ENCODE measurements at places on chromosomes 16 and 17.

GRCh38 chr17:50665838-50666237 is 31.2 kb downstream of the ABCC3 start:
- no peak for DNase-seq

- no peak for DNase-seq
Observed at GRCh38 chr17:59299400-59300092, 31.9 kb upstream of the YPEL2 start.

DNA sequence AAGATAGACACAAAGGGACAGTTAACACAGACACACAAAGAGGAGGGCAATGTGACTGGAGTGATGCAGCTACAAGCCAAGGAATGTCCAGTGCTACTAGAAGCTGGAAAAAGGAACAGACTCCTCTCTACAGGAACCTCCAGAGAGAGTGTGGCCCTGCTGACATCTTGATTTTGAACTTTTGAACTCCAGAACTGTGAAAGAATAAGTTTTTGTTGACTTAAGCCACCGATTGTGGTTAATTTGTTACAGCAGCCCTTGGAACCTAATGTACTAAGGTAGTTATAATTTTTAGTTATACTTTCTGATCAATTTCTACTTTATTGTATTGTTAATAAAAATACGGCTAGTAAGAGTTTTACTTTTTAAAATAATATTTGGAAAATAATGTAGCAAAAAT is 129.1 kb downstream of the MYO1D start:
- no peak for DNase-seq

DNA sequence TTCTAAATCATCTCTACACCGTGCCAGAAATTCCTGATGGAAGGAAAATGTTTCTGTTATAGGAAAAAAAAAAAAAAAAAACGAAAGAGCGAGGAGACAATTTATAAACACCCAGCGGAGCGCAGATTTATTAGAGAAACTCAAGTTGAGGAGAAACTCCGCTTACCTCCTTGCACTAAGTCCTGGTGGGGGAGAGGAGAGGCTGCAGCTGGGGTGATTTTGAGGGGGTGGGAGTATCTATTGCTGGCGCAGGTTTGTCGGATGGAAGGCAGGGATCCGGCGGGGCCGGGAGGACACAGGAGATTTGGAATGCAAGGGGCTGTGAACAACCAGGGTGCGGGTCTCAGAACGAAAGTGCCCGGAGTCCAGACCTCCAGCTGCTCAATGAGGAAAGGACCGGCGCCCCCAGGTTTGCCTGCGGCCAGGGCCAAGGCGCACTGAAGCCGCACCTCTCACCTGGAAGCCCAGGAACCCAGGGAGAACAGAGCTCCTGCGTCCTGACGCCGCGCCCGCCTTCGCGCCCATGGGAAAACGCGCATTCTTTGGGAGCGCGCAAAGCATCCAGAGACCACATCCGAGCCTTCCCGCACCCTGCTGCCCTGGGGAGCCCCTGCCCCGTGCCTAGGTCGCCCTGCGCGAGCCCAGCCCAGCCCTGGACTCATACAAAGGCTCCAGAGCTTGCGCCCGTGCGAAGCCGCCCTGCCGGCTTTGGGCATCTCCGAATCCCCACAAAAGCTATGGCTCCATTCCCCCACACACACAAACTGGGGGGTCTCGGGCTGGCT is 2.6 kb upstream of the HOXB8 start:
- no peak for DNase-seq

GRCh38 chr17:76940295-76940694 is 72.1 kb downstream of the MGAT5B start:
- no peak for DNase-seq

DNA sequence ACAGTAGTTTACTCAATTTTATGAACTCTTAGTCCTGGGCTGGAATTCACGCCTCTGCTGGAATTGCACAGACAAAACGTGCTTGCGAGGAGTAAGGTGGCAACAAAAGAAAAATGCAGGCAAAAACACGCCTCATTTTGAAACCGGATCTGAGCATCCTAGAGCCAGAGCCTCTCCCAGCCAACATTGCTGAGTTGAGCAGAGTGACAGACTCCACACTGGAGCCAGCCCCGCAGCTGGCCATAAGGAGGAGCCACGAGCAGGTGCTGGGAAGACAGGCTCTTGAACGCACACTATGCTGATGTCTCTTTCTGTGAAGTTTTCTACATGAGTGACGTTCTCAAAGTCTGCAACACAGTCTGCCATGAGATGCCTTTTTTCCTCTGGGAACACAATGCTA is 14.6 kb upstream of the HSBP1 start:
- DNase-seq: no peak

DNA sequence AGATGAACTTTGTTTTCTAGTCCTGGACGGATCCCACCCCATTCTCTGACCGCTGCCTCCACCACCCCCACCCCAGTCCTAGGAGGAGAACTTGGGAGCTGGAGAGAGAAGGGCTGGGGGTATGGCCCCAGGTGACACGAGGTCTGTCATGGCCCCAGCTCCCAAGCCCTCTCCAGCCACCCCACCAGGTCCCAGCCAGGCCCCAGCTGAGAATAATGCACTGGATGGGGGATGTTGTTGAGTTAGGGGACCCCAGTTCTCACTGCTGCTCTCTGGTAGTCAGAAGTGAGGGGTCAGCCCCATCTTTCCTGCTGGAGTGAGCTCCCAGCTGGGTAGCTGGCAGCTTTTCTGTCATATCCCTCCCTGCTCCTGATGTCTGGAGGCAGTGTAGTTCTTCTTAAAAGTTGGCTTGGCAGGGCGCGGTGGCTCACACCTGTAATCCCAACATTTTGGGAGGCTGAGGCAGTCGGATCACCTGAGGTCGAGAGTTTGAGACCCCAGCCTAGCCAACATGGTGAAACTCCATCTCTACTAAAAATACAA is 4.6 kb upstream of the COL1A1 start:
- DNase-seq: no peak

GRCh38 chr17:47736501-47737495 is 3.8 kb downstream of the TBX21 start:
- DNase-seq: no peak

- DNase-seq: no peak
Observed at GRCh38 chr16:66365651-66366050, 840 bp upstream of the CDH5 start.

DNA sequence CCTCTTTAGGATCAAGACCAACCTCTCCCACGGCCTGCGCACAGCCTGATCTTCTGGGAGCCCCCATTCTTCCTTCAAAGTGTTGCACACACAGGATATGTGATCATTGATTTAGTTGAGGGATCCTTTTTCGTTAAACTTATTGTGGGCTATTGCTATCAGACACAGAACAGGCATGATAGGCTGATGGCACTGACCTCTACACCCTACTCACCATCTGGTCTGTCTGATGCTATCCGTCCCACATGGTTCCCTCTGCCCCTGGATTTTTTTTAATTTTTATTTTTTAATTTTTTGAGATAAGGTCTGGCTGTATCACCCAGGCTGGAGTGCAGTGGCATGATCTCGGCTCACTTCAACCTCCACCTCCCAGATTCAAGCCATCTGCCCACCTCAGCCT is 19.2 kb upstream of the LITAF start:
- DNase-seq: no peak

GRCh38 chr17:6455321-6455705 is 11.1 kb downstream of the PIMREG start:
- DNase-seq: no peak

GRCh38 chr16:83365166-83365565 is 442.6 kb upstream of the HSBP1 start:
- DNase-seq: no peak

DNA sequence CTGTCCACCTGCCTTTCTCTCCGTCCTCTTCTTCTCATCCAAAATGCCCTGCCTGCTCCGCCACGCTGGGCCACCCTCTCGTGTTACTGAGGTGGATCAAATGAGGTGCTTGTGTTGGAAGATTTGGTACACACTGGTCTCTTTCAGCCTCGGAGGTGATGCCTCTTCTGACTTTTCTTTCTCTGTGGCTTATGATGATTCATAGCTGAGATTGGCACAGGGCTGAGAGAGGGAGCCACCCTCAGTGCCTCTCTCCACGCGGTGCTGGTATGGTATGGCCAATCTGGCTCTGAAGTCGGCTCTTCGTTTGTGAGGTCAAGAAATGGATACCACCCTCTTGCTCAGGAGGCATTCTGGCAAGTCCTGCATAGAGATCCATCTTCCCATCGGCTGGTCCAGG is 82.4 kb downstream of the PLCG2 start:
- DNase-seq: no peak

GRCh38 chr17:60311936-60312335 is 80.0 kb downstream of the USP32 start:
- DNase-seq: no peak

DNA sequence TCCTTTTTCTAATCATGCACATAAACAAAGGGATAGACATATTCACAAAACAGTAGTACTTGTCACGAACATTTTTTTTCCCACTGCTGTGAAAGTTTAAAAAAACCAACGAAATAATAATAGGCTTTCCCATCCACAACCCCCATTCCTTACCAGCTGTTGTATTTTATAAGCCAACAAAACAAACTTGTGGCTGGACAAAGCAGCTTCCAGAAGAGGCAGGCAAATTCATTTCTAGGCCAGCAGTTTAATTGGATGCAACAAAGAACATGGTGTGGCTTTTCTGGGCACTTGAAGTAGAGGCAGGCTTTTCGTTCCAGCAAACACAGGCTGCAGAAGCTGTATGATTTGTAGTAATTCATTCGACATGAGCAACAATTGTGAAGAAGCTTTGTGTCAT is 56.0 kb upstream of the FAM20A start:
- DNase-seq: no peak

GRCh38 chr16:68370581-68371275 is 59.9 kb downstream of the PRMT7 start:
- no peak for DNase-seq

GRCh38 chr17:19705201-19705600 is 11.2 kb downstream of the SLC47A2 start:
- DNase-seq: no peak

- DNase-seq: no peak
Observed at GRCh38 chr16:77961814-77962213, 60.5 kb upstream of the CLEC3A start.

DNA sequence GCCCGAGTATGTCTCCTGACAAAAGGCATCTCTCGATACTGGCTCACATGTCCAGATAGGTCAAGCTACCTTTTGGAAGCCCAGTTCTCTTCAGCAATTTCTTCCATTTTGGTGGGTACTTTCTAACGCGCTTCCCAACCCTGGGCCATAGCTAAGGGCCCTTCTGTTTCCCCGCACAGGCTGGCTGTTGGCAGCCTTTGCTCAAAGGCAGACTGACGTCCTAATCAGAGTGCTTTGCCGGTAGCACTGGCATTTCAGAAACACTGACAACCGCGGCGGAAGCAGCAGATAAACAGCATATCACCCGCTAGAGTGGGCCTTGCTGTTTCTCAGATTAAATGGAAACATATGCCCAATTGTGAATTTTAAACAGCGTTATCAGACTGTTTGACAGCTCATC is 49.3 kb upstream of the MPHOSPH6 start:
- no peak for DNase-seq

DNA sequence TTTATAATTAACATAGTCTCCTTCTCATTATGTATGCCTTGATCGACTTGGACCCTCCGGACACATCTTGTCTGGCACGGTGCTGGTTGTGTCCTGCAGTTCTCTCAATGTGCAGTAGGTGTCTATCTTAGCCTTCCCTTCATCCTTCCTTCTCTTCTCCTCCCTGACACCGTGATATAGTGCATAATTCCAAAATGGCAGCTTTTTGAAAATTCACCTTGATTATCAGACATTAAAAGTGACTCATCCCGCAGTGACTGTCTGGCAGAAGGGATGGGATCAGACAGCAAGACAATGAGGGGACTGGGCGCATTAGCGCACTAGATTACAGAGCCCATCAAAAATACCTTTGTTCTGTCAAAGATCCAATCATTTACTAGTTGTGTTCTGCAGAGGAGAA is 70.0 kb upstream of the PMFBP1 start:
- DNase-seq: peak; percentile 52

GRCh38 chr17:74552037-74552436 is 6.1 kb upstream of the CD300C start:
- no peak for DNase-seq

GRCh38 chr16:81483064-81483969 is 38.7 kb downstream of the CMIP start:
- DNase-seq: no peak

- DNase-seq: no peak
Observed at GRCh38 chr17:8273884-8274444, 14.5 kb upstream of the RANGRF start.

DNA sequence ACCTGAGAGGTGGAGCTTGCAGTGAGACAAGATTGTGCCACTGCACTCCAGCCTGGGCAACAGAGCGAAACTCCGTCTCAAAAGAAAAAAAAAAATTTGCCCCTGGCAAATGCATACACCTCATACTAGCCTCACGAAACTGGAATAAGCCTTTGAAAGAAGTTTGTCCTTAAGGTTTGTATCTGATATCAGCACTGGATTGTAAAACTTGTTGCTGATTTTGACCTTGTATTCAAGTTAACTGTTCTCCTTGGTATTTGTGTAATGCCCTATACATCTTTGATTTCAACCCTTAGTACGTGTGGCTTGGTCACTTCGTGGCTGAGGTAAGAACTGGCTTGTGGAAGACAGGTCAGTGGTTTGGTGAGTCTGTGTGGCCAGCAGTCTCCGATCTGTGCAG is 6.2 kb upstream of the FLCN start:
- DNase-seq: no peak

- DNase-seq: no peak
Observed at GRCh38 chr17:75832164-75832651, 12.0 kb downstream of the UNC13D start.

DNA sequence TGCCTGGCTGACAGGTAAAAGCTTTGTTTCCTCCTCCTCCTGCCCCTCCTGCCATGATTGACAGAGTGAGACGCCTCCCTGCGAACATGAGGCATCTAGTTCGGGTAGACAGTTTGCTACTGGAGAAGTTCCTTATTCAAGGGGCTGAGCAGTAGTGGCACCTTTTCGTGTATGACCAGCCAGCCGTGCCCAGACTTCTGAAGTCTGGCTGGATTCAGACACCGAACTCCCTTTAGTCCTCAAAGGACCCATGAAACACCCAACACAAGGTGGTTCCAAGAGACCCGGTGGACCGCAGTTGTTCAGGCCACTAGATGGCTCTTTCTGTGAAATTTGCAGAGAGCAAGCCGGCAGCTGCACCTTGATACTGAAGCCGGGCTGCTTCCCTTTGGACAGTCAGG is 192.8 kb downstream of the XYLT1 start:
- no peak for DNase-seq

DNA sequence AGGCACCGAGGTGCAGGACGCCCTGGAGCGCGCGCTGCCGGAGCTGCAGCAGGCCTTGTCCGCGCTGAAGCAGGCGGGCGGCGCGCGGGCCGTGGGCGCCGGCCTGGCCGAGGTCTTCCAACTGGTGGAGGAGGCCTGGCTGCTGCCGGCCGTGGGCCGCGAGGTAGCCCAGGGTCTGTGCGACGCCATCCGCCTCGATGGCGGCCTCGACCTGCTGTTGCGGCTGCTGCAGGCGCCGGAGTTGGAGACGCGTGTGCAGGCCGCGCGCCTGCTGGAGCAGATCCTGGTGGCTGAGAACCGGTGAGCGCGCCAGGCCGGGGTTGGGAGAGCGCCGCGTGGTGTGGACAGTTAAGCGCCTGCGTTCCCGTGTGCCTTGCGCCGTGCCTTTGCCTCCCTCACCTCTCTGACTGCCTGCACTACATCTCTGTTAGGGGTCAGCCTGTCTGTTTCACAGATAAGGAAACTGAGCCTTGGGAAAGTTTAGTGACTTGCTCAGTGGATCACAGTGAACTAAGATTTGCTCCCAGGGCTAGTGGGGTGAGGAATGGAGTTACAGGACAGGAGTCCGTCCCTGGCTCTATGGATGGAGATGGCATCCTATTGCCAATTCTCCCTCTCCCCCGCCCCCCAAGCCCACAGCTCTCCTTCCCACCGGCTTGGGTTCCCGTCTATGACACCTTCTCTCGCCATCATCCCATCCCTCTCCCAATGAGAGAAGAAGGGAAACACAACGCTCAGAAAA is 880 bp downstream of the SARM1 start:
- no peak for DNase-seq

GRCh38 chr17:69246726-69247375 is 18.2 kb upstream of the ABCA10 start:
- DNase-seq: peak; percentile 72

Measured in KBM-7 (cell line).